ENCODE measurements at places on chromosomes 3 and 15.

- no peak for DNase-seq
Measured at GRCh38 chr3:176795891-176796290, 401.4 kb downstream of the TBL1XR1 start.

GRCh38 chr3:16515885-16516420 is 2.5 kb upstream of the RFTN1 start:
- DNase-seq: no peak

GRCh38 chr15:50232791-50233190 is 32.7 kb downstream of the HDC start:
- no peak for DNase-seq

DNA sequence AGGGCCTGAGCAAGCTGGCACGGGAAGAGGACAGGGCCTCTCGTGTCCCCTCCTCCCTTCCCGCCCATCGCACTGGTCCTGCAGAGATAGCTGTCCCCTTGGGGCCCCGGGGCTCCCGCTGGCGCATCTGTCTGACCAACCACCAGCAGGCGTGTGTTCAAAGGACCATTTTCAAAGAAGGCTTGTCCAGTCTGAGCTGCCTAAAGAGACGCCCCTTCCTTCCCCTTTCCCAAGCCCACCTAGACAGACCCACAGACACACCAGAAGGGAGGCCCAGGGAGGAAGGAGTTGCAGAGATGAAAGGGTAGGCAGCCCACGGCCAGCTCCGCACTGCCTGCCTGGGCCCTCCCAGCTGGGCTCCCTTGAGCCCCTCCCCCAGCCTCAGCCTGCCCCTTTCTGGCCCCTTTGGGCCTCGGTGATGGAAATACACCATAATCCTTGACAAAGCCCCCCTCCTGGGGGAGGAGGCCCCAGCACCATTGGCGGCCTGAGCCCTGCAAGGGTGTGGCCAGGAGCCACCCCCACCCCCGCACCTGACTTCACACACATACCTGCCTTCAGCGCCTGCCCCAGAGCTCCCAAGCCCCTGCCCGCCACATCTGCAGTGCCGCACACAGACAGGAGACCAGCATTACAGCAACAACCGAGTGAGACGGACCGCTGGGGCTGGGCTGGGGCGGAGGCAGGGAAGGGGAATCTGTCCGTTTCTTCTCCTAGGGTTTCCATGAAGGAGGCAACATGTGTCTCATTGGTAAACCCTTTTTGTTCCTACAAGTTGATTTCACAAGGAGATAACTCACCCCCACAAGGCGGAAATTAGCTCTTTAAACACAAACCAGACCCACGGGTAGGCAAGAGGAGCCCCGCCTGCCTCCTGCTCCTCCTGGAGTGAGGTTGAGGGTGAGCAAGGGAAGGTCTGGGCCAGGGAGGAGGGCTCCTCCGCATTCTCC is at the start of gene STRA6:
TSS of gene STRA6 (minus strand) at position 336 of the 950 bp plus-strand sequence. CDS start 520 bp downstream, outside the sequence.
- peak; percentile 42 for DNase-seq

DNA sequence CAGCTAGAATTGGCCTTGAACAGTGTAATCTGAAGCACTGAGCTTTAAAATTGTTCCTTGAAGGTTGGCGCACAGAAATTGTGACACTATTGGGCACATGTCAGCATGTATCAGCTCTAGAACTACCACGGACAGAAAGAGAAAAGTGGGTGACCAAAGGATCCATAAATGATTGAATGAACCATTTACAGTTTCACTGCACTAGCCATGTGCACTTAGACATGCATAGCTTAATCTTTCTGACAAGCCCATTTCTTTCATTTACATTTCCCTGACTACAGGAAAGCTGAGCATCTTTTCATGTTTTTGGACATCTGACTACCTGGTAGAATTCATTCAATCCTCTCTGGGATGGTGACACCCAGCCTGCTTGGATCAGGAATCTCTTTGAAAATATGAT is 36.2 kb downstream of the NUDT16 start:
- DNase-seq: no peak

GRCh38 chr3:160398820-160399124 is 253 bp downstream of the IFT80 start:
- DNase-seq: no peak

DNA sequence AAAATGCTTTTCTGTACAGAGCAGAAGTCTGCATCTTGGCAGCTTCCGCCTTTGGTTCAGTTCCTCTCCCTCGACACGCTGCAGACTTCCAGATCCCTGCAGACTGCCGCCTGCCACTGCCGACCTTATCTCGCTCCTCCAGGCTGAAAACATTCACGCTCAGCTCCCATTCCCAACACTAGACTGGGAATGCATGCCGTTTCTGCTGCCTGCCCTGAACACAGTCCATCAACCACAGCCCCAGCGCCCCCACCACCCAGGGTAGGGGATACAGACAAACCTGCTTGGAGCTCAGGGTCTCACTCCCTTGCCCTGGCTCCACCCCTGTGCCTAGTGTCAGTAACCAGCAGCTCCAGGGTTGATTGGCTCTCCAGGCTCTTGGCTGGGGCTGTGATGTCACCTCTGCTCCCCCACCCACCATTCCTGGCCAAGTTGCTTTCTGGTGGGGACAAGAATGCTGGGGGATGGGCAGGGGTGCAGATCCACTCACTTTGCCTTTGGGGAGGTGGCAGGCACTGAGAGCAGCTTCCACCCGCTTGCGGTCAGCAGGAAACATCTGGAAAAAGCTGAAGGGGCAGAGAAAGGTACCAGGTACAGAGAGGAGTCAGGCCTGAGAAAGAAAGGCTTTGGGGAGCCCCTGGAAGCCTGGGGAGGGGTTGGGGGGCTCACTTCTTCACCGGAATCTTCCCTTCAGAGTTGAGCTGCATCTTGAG is 6.1 kb downstream of the PLCB2 start:
- no peak for DNase-seq

GRCh38 chr15:69456208-69457166 is 3.9 kb downstream of the RPLP1 start:
- DNase-seq: no peak

GRCh38 chr3:20462723-20463122 is 276.7 kb upstream of the SGO1 start:
- DNase-seq: no peak

GRCh38 chr3:23421811-23422516 is 218.8 kb downstream of the UBE2E2 start:
- DNase-seq: no peak

DNA sequence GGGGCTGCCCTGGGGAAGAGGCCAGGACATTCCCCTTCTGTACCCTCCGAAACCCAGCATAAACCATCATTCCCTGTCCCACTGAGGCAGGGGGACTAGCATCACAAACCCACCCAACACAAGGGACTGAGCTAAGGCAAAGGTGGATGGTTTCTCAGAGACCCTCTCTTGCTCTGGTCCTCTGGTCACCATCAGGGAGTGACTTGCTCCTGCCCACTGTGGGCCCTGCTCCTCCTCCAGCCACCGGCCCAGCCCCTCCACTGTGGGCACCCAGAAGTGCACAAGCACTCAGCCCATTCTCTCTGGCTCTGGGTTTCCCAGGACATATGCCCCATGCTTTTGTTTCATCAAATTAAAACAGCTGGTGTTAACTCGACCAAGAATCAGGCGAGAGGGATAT is 44.9 kb downstream of the PTH1R start:
- no peak for DNase-seq

DNA sequence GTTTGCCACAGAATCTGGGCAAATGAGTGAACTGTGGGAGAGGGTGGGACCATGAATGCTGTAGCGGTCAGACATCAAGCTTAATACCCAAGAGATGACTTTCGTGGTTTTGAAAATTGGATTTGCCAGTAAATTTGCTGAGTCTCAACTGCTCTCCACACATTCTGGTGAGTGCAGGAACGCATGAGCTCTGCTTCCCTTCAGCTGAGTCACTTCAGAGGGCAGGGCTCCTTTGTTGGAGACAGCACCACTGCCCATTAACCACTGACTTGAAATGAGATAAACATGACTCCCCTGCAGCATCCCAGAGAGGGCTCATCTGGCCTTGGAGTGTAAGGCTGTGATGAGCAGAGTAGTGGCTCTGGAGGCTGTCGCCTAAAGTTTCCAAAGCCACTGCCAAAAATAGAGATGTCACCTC is 22.6 kb downstream of the RARRES1 start:
- DNase-seq: no peak

- no peak for DNase-seq
Measured at GRCh38 chr15:65021488-65021887, 8.0 kb downstream of the MTFMT start.

DNA sequence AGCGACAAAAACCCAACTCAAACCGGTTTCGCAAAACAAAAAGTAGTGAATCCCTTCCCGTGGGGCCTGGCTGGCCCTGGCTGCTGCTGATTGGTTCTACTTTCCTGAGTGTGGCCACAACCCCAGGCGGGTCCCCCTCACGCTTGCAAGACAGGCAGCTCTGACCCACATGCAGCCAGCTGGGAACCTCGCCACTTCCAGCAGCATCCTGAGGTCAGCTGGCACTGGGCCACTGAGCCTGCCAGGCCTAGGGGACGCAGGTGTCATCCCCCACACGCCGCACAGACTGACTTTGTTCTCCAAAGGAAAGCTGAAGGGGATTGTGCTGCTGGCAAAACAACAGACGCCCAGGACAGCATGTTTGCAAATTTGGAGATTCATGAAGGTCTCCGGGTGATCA is 111.1 kb downstream of the TPRA1 start:
- no peak for DNase-seq

DNA sequence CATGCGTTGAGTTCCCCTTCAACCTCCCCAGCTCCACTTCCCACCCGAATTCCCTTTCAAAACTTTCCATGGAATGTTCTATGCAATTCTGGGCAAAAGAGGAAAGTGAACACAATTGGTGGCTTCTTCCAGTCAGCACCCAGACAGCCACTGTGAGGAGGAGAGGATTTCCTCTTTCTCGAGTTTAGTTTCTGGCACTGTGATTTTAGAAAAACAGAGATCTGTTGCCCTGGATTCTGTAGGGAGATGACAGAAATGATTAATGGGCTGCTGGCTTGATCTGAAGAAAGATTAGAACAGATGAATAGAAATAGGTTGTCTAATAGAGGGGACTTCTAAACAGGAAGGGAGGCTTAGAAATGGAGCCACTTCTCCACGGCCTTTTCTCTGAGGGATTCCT is 172.0 kb downstream of the MCTP2 start:
- DNase-seq: no peak

DNA sequence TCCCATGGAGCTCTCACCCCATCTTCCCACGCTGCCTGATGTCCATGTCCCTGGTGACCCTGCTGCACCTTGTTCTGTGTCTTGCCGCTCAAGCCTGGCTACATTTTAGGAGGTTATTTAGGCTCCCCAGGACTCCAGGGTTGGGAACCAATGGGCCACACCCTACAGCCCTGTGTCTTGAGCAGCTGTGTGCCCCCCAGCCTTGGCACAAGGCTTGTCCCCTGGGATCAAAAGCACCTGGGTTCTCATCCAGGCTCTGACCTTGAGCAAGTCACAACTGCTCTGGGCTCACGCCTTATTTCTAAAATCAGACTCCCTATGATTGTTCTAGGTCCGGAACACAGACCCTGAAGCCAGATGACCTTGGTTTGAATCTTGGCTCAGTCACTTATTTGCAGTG is 14.1 kb downstream of the SPSB4 start:
- no peak for DNase-seq

DNA sequence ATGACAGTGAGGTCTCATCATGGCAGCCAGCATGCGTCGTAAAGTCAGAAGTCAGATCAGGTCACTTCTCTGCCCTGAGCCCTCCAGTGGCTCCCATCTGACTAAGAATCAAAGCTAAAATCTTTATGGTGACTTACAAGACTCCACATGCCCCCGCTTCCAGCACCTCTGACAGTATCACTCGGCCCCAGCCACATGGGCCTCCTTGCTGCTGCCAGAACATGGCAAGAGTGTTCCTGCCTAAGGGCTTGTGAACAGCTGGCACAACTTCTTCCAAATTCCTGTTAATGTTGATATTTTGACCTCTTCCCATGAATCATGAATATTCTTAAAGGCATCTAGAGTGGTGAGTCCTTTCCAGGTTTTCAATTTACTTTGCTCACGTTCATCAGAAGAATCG is 20.5 kb downstream of the POLR2M start:
- DNase-seq: no peak

DNA sequence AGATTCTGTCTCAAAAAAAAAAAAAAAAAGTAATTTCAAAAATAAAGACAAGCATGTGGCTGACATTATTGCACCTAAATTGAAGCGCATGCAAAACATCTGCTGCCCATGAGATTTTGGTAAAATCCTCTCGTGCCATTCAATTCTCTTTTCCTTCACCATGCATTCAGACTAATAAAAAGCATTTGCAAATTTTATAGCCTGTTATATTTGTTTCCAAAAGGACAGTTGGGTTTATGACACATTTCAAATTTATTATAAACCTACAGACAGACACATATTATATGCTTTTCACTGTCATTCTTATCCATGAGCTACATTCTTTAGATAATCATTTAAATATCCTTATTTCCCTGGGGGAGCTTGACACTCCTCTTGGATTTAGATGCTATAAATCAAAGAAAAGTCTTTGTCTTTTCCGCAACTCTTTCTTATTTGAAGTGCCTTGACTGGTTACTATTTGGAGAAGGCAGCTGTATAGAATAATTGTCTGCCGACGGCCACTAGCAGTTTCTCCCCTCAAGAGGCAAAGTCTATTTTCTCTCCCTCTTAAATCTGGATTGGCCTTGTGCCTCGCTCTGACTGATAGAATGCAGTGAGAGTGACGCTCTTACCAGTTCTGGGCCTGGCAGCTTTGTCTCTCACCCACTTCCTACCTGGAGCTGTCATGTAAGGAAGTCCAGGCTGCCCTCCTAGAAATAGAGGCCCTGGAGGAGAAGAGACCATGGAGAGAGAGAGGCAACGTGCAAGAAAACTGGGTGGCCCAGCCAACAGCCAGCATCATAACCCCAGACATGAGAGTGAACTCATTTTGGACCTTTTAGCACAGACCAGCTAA is 6.8 kb upstream of the LRIG1 start:
- DNase-seq: no peak

DNA sequence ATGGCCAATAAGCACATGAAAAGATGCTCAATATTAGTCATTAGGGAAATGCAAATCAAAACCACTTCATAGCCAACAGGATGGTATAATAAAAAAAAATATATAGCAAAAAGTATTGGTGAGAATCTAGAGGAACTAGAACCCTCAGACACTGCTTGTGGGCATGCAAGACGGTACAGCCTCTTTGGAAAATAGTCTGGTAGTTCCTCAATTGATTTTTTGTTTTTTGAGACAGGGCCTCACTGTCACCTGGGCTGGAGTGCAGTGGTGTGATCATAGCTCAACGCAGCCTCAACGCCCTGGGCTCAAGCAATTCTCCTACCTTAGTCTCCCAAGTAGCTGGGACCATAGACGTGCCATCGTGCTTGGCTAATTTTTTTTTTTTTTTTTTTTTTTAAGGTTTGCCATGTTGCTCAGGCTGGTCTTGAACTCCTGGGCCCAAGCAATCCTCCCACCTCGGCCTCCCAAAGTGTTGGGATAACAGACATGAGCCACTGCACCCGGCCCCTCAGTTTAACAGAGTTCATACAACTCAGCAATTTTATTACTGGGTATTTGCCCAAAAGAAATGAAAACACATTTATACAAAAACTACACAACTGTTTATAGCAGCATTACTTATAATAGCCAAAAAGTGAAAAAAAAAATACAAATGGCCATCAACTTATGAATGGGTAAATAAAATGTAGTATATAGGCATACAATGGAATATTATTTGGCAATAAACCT is 5.1 kb downstream of the PRC1 start:
- DNase-seq: no peak

- DNase-seq: no peak
Measured at GRCh38 chr15:45448066-45448915, 69.9 kb upstream of the GATM start.

All from neuronal stem cell (in vitro differentiated cells).